Left ventricle myocardium inferior (tissue), 1 donor: ENCODE measurements at places on chromosomes 4 and X. TPM values are rescaled to one million over a fixed set of nuclear protein-coding genes. Genes with fewer than 3 reads are reported as not detected.

GATA1 gene
- total RNA-seq = not detected

NPY5R gene
- 0.25 TPM for total RNA-seq

CT55 gene
- not detected for total RNA-seq

SPIN4 gene
- total RNA-seq = 0.91 TPM

NLRP2B gene
- not detected for total RNA-seq

HTN1 gene
- not detected for total RNA-seq

BTK gene
- total RNA-seq = 1.3 TPM

VCX2 gene
- not detected for total RNA-seq

SMIM10L2A gene
- 0.82 TPM for total RNA-seq

ASB9 gene
- total RNA-seq = 1.3 TPM
